Kidney epithelial cell (primary cell): ENCODE measurements at places on chromosomes 1 and 21. TPM values are rescaled to one million over a fixed set of nuclear protein-coding genes. Genes with fewer than 3 reads are reported as not detected.

- DNase-seq = no peak
Observed at GRCh38 chr1:36622741-36623648, 140.3 kb upstream of the CSF3R start.

DNA sequence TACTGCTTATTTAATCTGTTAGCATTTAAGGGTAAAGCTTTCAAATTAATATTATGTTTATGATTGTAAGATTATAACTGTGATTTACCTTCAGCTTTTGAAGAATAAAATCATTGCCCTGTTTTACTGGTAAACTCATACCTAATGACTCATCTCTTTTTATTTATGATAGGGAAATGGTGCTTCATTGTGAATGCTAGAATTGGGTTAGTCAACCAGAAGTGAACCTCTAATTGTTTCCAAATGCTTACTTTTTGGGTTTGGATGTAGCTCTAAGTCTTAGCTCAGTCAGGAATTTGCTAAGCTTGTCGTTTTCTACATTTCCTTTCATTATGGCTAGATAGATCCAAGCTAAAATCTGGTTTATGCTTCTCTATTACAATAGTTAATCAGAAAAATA lies 59.4 kb downstream of the SLC30A7 start:
- DNase-seq = no peak

- DNase-seq = no peak
Observed at GRCh38 chr1:198088360-198089071, 68.3 kb upstream of the NEK7 start.

- DNase-seq = no peak
Observed at GRCh38 chr1:20158358-20159070, 19.4 kb downstream of the PLA2G2F start.

GRCh38 chr1:111364690-111365089 lies 62.8 kb downstream of the OVGP1 start:
- no peak for DNase-seq

- DNase-seq = no peak
Observed at GRCh38 chr1:16048573-16049189, 5.1 kb downstream of the CLCNKB start.

DNA sequence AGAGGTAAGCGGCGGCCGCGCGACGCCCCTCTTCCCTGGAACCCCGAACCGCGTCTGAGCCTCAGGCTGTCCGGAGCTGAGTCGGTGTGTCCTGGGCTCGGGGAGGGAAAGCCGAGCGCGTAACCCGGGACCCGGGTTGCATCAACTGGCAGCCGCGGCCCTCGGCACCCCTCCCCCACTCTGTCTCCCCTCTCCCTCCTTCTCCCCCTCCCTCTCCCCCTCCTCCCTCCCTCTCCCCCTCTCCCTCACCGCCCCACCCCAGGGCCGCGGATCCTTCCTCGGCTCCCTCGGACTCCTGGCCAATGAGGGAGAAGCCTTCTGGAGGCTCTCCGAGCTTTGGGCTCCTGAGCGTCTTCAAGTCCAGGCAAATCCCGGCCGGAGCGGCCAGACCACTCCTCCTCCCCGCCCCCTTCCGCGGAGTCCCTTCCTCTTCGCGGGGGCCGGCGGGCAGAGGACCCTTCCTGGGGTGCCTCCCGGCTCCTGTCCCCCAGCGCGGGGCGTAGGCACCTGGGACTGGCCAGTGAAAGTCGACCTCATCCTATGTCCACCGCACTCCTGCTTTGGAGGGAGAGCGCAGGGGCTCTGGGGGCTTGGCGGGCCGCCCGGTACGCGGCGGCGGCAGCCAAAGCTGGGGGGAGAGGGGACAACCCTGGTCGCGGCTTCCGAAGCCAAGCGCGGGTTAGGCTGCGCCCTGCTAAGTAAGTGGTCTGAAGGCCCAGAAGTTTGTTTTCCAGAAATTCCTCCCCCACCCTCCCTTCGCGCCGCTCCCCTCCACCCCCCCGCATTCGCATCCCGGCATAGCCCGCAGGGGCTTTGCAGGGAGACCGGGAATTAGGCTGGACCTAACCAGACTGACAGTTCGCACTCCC lies 850 bp downstream of the SESN2 start:
- DNase-seq = peak; percentile 49

- DNase-seq = no peak
Observed at GRCh38 chr1:53629101-53629691, 109.8 kb downstream of the GLIS1 start.

DNA sequence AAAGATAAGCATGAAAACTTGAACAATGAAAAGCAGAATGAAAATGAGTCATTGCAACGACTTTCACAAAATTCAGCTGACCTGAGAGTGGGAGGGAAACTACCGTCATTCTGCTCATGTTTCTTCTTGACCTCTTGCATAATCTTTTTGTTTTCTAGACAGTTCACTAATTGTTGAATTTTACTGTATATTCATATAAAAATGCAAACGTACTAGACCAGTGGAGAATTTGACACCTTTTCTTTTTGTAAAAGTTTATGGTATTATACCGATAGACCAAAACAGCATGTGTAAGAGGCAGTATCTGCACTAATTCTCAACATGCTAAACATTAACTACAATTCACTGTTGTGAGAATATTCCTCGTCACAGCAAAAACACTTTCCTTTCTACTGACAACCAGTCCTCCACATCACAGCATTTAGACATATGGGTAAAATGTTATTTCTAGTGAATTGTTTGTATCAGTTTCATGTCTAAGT lies 137.8 kb downstream of the GREM2 start:
- DNase-seq = no peak

DNA sequence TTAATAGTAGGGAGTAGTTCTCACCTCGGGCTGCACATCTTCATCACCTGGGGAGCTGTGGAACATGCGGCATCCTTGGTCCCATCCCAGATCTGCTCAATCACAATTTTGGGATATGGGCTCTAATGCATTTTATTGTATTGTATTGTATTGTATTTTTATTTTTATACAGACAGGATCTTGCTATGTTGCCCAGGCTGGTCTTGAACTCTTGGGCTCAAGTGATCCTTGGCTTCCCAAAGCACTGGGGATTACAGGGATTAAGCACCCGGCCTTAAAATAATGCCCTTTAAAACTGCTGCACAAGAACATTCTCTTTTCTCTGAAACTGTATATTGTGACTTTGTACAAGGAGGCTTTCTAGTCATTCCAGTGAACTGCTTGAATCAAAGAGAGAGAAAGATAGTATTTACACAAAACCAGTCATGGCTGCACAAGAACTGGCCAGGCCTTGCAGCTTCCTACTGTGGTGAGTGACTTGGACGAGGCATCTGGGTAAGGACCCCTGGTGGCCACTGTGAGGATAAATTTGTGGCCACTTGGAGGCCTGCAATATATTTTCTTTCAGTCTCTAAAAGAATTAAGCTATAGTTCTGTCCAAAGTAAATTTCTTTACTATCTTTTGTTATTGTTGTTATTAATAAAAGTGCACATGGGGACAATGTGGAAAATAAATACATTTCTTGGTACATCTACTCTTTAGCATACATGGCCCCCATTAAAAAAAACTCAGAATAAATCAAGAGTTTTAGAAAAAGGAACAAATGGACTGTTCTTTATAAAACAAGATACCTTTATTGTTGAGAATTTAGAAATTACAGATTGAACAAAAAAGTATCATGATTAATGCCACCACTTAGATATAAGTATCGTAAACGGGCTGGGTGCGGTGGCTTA lies 48.0 kb downstream of the TBCE start:
- DNase-seq = no peak

DNA sequence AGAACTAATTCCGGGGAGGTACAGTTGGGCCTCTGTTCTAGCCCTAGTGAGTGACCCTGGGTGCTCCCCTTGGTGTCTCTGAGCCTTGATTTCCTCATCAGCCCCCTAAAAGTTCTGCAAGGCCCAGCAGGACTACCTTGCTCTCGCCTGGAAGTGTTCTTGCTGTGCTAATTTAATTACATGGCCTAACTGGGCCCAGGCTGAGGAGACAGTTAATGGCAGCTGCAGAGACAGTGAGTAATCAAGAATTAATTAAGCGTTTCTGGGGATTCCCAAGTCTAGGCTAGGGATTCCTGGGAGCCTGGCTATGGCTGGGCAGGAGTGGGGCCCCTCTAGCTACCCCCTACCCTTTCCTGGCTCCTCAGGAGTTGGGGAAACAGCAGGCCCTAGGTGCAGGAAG lies 24.7 kb upstream of the DMBX1 start:
- DNase-seq = no peak

GRCh38 chr1:99122039-99122438 lies 117.4 kb upstream of the PLPPR5 start:
- DNase-seq = no peak

DNA sequence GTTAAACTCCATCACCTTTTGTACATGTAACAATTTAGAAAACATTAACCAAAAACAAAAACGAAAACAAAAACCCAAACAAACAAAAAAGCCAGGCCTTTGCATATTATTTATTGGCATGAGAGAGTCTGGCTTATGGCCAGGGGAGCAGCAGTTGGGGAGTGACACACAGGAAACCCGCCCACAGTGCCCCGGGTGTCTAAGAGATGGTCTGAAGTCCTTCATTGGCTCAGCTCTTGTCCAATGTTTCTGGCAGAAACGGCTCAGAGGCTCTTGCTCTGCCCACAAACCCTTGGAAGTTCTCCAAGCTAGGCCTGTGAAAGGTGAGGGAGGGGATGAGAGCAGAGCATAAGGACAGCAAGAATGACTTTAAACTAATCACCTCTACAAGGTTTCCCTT lies 131.5 kb downstream of the CNIH3 start:
- DNase-seq = no peak

GRCh38 chr1:117698398-117699160 lies 92.7 kb downstream of the TENT5C start:
- DNase-seq = no peak

DNA sequence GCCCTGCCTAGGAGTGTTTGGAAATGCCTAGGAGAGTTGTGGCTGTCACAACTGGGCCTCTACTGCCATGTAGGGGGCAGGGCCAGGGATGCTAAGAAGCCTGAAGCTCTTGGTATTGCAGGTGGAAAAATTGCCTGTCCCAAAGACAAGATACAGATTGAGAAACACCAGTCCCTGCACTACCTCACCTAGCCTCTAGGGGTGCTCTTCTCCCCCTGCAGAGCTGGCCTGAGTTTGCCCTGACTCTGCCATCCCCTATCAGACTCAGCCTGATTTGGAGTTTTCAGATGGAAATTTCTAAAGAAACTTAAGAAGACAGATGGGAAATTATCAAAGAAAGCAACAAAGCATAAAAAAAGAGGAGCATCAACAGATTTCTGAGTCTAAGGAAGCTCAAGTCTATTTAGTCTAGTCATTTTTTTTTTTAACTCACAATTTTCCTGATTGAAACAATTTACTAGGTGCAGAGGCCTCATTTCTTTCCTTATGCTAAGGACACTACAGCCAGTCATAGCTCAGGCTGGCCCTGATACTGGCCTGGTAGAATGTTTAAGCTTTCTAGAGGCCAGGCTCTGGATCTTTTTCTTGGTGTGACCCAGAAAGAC lies 61.4 kb upstream of the LRRN2 start:
- DNase-seq = peak; percentile 14

GRCh38 chr1:29453502-29454240 lies 217.3 kb downstream of the PTPRU start:
- DNase-seq = no peak

DNA sequence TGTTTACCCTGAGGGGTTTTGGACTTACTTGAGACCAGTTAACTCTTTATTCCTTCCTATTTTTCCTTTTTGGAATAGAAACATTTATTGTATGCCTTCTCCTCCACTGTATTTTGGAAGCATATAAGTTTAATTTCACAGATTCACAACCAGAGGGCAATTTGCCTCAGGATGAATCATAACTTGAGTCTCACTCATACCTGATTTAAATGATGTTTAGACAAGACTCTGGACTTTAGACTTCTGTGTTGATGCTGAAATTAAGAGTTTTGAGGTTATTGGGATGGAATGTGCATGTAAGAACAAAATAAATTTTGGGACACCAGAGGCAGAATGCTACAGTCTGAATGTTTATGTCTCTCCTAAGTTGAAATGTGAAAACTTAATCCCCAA lies 7.1 kb upstream of the ADAM30 start:
- DNase-seq = no peak

DNA sequence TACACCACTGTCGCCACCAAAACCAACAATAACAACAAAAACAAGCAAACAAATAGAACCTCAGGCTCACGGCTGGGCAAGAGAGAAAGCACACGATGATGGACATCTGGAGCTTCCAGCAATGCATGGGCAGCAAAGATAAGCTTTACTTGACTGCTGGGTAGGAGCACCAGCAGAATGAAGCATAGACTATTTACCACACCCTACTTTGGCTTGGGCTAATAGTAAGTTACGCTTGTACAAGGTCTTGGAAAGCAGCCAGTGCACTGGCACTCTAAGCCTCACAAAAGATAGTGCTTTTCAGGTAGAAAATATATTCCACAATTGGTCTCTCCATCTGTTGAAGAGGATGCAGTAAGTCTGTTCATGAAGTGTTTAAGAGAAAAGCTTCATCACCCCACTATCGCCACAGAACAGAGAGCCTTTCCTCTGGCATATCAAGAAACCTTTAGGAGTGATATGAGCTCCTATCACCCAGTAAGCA lies 13.6 kb downstream of the ADIPOR1 start:
- no peak for DNase-seq

DNA sequence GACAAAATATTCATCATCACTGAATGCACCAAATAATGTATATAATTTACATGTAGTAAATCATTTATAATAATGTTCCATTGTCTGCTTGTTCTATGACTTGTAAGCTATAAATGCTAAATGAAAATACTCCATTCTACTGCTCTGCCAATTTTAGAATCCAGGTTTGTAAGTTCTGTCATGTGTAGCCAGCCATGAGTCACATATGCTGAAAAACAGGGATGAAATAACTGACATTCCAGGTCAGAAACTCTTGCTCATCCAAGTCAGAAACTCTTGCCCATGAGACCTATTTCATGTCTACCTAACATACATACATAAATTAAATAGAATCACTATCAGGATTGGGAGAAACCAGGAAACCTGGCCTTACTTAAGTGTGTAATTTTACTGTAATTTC lies 95.6 kb downstream of the ASH1L start:
- peak; percentile 88 for DNase-seq

CD5L gene
- total RNA-seq = not detected in 2 replicates

C1orf56 gene
- total RNA-seq = 0.71 and 3.0 TPM in 2 replicates

CRP gene
- not detected in 2 replicates for total RNA-seq

OSCP1 gene
- total RNA-seq = 11.3 and 13.9 TPM in 2 replicates

ECM1 gene
- total RNA-seq = 5.4 and 6.0 TPM in 2 replicates

TNFRSF1B gene
- total RNA-seq = 0.21 and 0.27 TPM in 2 replicates

POMGNT1 gene
- total RNA-seq = 96.9 and 103 TPM in 2 replicates

PCAT6 gene
- total RNA-seq = 0.48 TPM in 1 of 2 replicates, not detected in the other

LCE1F gene
- total RNA-seq = not detected in 2 replicates

SGIP1 gene
- 6.9 and 9.4 TPM in 2 replicates for total RNA-seq
